ENCODE measurements at places on chromosomes 2 and 18.

DNA sequence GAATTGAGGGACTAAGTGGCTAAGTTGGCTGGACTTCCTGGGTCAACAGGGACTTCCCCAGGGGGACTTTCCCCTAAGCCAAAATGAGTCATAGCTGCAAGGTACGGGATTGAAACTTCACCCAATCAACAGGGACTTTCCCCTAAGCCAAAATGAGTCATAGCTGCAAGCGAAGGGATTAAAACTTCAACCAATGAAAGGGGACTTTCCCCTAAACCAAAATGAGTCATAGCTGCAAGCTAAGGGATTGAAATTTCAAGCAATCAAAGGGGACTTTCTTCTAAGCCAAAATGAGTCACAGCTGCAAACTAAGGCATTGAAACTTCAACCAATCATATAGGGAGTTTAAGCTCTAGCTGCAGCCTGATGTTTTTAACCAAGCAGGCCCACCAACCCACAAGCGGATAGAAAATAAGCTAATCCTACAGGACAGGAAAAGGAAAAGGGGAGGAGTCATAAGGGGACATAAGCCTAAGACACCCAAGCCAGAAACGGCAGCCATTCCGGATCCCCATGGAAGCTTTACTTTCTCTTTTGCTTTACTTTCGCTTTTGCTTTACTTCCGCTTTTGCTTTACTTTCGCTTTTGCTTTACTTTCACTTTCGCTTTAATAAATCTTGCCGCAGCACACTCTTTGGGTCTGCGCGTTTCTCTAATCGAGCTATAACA lies 1375.4 kb upstream of the CELF4 start:
- peaks cover 3% of the 10 kb centered on the region for H3K4me1 ChIP-seq
- H3K27me3 ChIP-seq = no peaks in the 10 kb centered on the region
- H3K4me3 ChIP-seq = no peak overlapping the region

DNA sequence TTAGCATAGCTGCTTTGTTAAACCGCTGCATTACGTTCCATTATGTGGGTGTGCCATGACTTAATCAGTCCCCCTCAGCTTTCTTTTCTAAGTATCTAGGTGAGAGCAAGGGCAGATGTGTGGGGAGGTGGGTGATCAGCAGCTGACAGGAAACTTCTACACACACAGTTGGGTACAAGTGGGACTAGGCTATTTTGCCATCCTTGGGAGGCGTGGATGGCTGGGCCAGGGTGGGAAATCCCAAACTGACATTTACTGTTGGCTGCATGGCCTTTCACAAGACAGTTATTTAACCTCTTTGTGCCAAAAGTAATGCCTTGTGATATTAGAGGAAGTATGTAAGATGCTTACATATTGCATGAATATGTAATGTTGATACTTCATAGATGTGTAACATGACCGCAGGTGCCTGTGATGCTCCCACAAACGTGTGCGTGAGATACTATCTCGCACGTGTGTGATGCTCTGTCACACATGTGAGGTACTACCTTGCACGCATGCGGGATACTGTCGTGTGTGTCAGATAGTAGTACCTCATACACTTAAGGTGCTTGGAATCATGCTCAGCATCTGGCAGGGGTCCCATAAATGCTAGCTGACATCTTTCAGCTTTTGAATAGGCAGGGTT lies 314.5 kb downstream of the PRKCE start:
- H3K4me3 ChIP-seq = no peak overlapping the region
- no peak overlapping the region for H3K27ac ChIP-seq
- no peaks in the 10 kb centered on the region for H3K4me1 ChIP-seq
- H3K36me3 ChIP-seq = no peaks in the 10 kb centered on the region

- peaks cover 11% of the 10 kb centered on the region for H3K4me1 ChIP-seq
- H3K27me3 ChIP-seq = no peaks in the 10 kb centered on the region
- no peak overlapping the region for H3K4me3 ChIP-seq
- no peaks in the 10 kb centered on the region for H3K36me3 ChIP-seq
- no peak for DNase-seq
- no peak overlapping the region for H3K27ac ChIP-seq
Measured at GRCh38 chr18:55236150-55236931, 277.1 kb upstream of the CCDC68 start.

DNA sequence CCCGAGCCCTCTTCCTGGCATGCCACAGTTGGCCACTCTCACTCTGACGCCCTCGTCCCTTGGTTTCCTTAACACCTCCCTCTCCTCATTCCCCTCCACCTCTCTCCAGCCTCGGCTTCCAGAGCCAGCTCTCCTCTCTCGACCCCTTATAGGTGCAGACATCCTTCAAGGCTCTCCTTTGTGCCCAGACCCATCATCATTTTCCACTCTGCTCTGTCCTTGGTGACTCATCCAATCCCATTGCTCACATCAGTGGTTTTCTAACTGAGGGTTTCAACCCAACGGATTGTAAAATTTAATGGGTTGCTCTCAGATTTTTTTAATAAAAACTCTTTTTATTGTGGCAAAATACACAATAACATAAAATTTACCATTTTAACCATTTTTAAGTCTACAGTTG lies 6.2 kb downstream of the ST8SIA5 start:
- no peak overlapping the region for H3K27ac ChIP-seq
- no peak overlapping the region for H3K4me3 ChIP-seq
- no peaks in the 10 kb centered on the region for H3K36me3 ChIP-seq
- H3K27me3 ChIP-seq = no peaks in the 10 kb centered on the region

GRCh38 chr2:904246-905024 lies 46.2 kb upstream of the SNTG2 start:
- H3K27me3 ChIP-seq = no peaks in the 10 kb centered on the region
- no peak for DNase-seq
- no peak overlapping the region for H3K4me3 ChIP-seq
- H3K4me1 ChIP-seq = no peaks in the 10 kb centered on the region
- H3K27ac ChIP-seq = no peak overlapping the region

- H3K27me3 ChIP-seq = no peaks in the 10 kb centered on the region
- no peak for DNase-seq
- no peaks in the 10 kb centered on the region for H3K4me1 ChIP-seq
- no peak overlapping the region for H3K27ac ChIP-seq
- no peak overlapping the region for H3K4me3 ChIP-seq
Measured at GRCh38 chr18:24582771-24583170, 122.3 kb downstream of the HRH4 start.

Measured in right lobe of liver (tissue), 6 donors.